ENCODE measurements at places on chromosomes 4 and X.

GRCh38 chr4:76375703-76376102, 45.2 kb downstream of the CCDC158 start:
- no peak for DNase-seq

GRCh38 chr4:140374130-140374477, 658 bp downstream of the SCOC start:
- DNase-seq, result no peak

DNA sequence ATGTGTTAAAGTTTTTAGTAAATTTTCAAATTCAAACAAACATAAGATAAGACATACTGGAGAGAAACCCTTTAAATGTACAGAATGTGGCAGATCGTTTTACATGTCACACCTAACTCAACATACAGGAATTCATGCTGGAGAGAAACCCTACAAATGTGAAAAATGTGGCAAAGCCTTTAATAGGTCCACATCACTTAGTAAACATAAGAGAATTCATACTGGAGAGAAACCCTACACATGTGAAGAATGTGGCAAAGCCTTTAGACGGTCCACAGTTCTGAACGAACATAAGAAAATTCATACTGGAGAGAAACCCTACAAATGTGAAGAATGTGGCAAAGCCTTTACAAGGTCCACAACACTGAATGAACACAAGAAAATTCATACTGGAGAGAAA, 32.8 kb downstream of the ZNF595 start:
- no peak for DNase-seq

- no peak for DNase-seq
These were observed 755.1 kb upstream of the IGFBP7 start for GRCh38 chr4:57865264-57865663.

GRCh38 chrX:16659321-16659720, 9.4 kb downstream of the S100G start:
- DNase-seq, result no peak

DNA sequence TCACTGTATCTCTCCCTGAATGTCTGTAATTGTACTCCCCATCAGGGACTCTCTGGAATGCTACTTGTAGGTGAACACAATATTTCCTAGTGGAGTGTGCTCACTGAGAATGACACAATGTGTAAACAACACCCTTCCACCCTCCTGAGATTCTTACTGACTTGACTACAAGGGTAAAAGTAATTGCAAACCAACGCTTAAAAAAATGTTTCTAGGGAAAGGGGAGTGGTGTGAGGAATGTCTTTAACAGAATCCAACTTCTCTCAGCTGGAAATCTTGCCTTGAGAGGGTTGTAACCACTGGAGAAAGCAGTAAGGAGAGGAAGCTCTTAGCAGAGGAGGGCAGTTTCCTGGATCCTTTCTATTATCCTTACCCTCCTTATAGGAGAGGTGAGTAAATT, 5.1 kb upstream of the RAPGEF2 start:
- DNase-seq, result no peak

GRCh38 chr4:39124885-39125599, 57.3 kb upstream of the WDR19 start:
- no peak for DNase-seq

DNA sequence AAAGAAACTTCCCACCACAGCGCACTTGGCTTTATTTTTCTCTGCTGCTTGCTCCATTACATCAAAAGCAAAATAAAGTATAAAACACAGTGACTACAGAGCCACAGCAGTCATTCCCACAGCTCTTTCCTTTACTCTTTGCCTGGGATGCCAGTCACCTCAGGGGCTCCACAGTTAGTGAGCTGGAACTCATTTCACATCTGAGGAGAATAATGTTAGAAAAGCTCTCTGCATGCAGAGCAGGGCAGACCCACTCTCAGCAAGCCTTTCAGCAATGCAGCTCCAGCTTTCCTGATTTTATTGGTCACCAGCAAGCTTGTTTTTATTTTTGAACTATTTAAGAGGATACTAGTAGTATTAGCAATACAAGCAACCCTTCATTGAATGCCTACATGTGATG, 13.8 kb downstream of the GRXCR1 start:
- DNase-seq, result no peak

GRCh38 chr4:128303986-128304385, 16.4 kb upstream of the PGRMC2 start:
- DNase-seq, result no peak

DNA sequence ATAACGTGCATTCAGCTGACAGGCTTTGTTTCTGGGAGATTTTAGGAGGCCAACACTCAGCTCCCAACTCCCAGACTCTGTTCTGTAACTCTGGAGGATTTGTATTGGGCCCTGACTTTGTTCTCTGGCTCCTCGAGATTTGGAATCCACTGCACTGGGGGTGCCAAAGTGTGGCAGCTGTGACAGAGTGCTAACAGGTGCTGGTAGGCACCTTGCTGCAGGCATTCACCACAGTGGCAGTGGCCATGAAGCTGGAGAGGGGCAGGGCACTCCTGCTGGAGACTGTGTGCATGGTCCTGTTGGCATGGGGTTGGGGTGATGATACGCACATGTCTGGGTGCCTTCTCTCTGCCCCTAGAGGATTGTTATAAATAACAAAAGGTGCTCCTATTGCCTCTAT, 1094.9 kb upstream of the SLIT2 start:
- DNase-seq, result no peak

DNA sequence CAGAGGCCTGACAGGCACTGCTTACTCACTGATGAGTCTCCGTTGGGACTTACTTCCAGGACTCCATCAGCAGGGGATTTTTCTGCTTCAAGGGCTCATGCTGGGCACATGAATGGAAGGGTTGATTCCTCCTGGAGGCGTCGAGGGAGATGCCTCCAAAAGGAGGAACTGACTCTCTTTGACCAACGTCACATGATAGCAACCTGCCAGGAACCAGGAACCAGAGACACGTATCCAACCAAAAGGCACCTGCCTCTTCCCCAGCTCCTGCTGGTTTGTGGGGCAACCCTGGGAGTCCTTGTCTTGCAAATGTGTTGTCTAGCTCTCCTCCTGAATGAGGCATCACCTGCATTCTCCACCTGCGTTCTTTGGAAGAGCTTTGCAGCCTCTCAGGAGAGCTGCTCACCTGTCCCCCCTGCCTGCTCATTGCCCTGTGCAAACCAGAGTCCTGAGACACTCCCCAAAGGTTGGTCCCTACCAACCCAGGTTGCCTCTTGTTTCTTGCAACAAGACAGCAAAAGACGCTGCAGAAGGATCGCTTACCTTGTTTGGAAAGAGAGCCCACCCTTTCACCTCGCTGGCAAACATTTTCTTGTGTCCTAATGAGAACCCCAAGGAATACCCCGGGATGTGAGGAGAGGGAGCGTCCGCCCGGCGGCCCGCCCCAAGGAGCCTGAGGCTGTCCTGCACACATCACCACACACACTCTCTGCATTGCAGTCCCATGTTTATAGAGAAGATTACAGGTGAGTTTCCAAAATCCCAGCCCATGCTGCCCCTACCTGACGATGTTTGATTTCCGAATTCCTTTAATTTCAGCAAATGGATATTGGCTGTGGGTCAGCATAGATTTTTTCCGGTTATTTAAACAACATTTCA, 30.5 kb upstream of the SHOX start:
- no peak for DNase-seq

GRCh38 chr4:56086073-56086541, 137.4 kb downstream of the CEP135 start:
- no peak for DNase-seq
